ENCODE measurements at places on chromosomes 1 and 21.
A peak's percentile ranks its signal among the peaks of the same experiment; 100 is the strongest.

- no peak for DNase-seq
Measured at GRCh38 chr1:164664127-164664526, 105.1 kb downstream of the PBX1 start.

- DNase-seq = peak; percentile 42
Measured at GRCh38 chr1:1407636-1408318, 684 bp upstream of the MRPL20 start.

GRCh38 chr1:79190074-79190473 is 183.5 kb upstream of the ADGRL4 start:
- DNase-seq = no peak

DNA sequence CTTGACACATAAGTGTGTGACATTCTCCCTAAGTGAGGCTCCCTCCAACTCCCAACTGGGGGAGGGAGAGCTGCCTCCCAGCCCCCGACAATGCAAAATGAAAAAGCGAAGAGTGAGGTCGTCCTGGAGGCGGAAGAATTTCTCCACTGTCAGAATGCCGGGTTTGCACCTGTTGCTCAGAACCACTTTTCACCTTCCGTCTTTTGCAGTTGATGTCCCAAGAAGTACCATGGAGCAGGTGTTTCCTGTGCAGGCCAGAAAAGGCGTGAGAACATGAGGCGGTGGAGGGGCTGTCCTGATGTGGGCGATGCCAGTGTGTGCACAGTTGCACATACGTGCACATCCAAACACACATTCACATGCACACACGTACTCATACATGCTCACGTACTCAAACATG is 158.6 kb upstream of the AJAP1 start:
- no peak for DNase-seq

- DNase-seq = no peak
Measured at GRCh38 chr1:11484321-11484655, 5.3 kb downstream of the DISP3 start.

DNA sequence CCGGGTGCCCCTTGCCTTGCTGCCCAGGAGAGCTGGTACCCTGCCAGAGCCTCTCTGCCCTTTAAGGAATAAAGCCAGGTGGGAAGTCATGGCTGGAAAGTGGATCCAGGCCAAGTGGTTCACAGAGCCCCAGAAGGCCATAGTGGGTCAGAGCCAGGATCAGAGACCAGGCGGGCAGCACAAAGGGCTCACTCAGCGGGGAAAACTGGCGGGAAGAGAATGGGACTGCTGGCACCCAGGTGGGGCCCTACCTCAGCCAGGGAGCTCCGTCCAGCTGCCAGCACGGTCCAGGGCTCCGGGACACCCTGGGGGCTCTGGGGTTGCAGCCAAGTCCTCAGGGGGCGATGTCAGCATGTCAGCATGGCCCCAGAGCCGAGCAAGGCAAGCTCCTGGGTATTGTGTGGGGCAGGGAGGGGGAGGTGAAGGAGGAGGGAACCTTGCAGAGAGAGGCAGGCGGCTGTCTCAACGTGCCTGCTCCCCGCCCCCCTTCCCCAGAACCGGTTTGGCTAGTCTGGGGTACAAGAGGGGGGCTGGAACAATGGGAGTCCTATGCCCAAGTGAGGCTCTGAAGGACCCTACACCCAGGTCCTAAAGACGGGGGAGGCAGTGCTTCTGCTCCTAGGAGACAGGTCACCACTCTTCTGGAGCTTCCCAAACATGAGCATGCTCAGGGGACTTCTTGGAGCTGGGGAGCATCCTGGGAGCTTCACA is at the start of gene ARHGEF19:
Gene ARHGEF19 (minus strand): TSS at position 402 of the 711 bp plus-strand sequence. CDS start 3,598 bp downstream, outside the sequence.
- no peak for DNase-seq

GRCh38 chr1:21217812-21218596 is 41.3 kb upstream of the EIF4G3 start:
- peak; percentile 61 for DNase-seq
